Activated CD4-positive, alpha-beta T cell treated with anti-CD3 and anti-CD28 coated beads for 36 hours (primary cell): ENCODE measurements at places on chromosomes 7 and 10.

GRCh38 chr10:86512137-86512536, 9.5 kb downstream of the WAPL start:
- DNase-seq = no peak

- no peak for DNase-seq
Measured at GRCh38 chr7:123401295-123401694, 133.1 kb downstream of the IQUB start.

GRCh38 chr7:25196132-25196896, 32.0 kb downstream of the NPVF start:
- DNase-seq = no peak

- no peak for DNase-seq
Measured at GRCh38 chr10:62162261-62162981, 106.2 kb downstream of the RTKN2 start.

DNA sequence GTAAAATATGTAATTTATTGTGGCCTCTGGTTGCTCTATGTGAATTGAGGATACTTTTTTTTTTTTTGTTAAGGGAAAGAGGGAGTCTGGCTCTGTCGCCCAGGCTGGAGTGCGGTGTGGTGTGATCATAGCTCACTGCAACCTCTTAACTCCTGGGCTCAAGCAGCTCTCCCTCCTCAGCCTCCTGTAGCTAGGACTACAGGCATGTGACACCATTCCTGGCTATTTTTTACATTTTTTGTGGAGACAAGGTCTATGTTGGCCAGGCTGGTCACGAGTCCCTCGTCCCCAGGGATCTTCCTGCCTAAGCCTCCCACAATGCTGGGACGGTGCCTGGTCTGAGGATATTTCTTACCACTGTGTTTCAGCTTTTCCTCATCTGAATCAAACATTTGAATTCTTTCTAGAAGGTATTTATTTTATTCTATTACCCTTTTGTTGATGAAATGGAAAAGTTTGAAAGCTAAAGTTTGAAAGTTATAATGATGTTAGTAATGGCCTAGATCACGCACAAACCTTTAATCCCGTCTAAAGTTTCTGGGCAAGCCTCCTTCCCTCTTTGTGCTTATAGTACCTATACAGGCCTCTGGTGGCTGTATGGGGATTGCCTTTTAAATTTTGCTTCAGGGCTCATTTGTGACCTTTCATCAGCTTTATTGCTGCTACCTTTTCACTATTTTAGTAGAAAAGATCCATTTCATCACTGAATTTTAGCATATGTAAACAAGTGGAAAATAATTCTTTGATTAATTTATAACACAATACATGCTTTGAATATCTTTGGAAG, 2.0 kb downstream of the IFRD1 start:
- no peak for DNase-seq

DNA sequence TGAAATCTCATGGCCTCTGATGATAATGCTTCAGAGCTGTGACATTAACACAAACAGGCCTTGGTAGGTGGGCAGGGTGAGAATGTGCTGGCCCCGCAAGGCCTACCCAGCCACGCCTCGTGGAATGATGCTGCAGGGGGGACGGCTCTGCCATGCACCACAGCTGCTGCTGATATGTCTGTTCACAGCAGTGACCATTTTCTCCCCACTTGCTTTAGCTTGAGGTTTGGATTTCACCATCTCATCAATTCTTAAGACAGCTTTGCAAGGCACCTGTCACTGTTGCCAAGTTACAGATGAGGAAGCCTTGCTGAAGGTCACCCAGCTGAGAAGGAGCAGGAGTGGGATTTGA, 128.3 kb downstream of the PTPN20 start:
- DNase-seq = no peak

DNA sequence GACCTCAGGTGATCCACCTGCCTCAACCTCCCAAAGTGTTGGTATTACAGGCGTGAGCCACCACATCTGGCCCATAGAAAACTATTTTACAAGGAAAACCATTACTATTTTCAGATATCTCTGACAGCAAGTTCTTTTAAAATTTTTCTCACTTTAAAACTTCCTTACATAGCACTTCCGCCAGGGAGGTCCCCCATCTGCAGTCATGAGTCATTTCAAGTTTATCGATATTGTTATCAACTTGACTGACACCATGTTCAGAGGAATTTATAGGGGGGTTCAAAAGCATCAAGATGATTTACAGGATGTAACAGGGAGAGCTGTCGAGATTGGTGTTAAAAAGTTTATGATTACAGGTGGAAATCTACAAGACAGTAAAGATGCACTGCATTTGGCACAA, 88.8 kb downstream of the NRBF2 start:
- no peak for DNase-seq

DNA sequence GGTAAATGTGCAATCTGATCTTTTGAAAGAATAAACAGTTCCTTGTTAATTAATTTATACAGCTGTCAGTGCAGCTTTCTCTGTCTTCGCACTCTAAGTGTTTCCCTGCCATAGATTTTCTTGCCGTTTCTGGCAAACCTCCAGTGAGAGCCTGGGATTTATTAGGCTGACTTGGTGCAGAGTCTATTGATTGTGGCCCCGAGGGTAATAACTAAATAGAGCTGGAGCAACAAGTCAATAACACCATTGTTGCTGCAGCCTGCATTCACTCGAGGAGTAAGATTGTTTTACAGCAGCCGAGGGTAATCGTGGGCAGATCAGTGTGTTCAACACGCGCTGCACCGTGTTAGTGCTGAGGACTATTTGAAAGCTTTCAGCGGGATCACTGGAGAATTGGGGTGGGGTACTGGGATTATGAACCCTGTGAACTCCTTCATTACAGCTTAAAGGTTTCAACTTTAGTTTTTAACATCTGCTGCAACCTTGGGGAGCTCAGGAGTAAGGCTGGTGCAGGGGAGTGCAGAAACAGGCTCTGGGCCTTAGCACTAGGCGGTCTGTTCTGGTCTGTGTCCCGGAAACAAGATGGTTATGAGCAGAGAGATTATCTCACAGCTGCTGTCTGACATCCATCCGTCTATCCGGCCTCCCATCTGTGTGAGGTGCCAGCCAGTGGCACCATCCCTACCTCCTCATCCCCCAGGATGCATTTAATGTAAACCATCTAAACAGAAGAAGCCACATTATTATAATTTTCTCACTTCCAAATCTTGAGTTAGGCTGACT, 174.0 kb upstream of the TCF7L2 start:
- DNase-seq = no peak

GRCh38 chr7:30428246-30429155, 50.1 kb downstream of the NOD1 start:
- no peak for DNase-seq

GRCh38 chr7:132537456-132538145, 38.7 kb downstream of the PLXNA4 start:
- DNase-seq = no peak

DNA sequence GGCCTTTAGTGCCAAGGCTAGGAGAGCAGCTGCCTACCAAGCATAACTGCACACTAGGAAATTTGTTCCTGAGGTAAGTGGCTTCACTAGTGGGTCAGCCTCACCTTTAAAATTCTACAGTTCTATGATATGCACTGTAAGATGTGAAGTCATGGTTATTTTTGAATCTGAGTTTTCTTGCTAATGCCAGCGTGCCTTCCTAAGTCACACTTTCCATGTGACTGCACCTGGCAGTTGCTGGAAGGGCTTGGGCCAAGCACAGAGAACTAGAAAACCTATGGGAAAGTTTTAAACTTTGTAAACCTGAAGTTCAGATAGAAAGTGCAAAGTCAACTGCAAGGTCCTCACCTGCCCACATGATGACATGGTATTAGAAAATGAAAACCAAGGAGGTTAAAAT, 42.5 kb downstream of the STEAP1B start:
- DNase-seq = no peak

DNA sequence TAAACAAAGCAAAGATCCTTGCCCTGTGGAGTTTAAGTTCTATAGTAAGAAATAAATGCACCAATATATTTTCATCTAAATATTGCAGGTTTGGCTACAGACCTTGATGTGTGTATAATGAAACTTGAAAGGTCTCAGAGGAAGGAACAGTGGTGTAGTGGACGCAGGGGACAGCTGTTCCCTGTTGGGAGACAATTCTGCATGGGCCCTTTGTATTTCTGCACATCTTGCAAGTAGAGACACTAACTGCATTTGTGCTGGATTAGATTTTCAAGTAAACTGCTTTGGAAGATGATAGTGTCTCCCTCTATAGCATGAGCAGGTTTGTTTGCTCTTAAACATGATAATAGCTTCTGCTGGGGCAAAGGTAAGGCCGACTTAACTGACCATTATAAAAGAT, 57.5 kb upstream of the FAM133B start:
- no peak for DNase-seq

DNA sequence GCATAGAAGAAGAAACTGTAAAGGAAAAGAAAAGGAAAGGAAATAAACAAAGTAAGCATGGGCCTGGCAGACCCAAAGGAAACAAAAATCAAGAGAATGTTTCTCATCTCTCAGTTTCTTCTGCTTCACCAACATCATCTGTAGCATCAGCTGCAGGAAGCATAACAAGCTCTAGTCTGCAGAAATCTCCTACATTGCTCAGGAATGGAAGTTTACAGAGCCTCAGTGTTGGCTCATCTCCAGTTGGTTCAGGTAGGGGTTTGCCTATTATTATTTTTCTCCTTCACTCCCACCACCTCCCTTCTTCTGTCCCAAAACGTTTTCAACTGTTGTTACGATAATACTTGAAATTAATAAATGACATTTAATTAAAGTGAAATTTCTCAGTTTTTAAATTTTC, 139.6 kb downstream of the MLLT10 start:
- DNase-seq = no peak

GRCh38 chr7:21426286-21427181, 1.3 kb upstream of the SP4 start:
- no peak for DNase-seq
